MG63 (cell line): ENCODE measurements at places on chromosomes 6 and 20. TPM values are rescaled to one million over a fixed set of nuclear protein-coding genes. Genes with fewer than 3 reads are reported as not detected.

The EPPIN gene
- total RNA-seq = not detected in 2 replicates

The PDCD2 gene
- 187 and 231 TPM in 2 replicates for total RNA-seq

The SENP6 gene
- 40.6 and 69.9 TPM in 2 replicates for total RNA-seq

The CLPSL2 gene
- not detected in 2 replicates for total RNA-seq

The PBOV1 gene
- total RNA-seq = not detected in 2 replicates

The EPB41L1 gene
- total RNA-seq = 11.7 and 22.9 TPM in 2 replicates

The SLC35D3 gene
- total RNA-seq = not detected in 2 replicates

The BEND6 gene
- 0.49 and 0.91 TPM in 2 replicates for total RNA-seq

The GMPR gene
- total RNA-seq = 5.9 and 9.9 TPM in 2 replicates

The PSORS1C2 gene
- not detected in 2 replicates for total RNA-seq

DNA sequence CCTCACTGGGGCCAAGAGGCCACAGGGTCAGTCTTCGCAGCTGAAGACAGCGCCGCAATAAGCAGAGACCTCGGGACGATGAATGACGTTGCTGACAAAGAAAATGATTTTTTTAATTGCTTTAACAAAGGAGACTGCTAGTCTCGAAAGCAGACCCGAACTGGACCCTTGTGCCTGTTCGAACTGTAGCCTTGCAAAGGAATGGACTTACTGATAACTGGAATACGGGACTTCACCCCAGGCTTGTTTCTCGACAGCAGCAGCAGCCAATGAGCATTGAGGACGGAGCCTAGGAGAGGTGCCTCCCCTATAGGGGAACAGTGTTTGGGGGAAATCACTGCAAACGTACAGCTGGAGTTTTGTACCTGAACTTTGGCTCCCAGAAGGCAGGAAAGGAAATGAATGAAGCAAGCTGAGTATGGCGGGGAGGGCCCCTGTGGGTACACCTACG lies 1.3 kb upstream of the TAF4 start:
- DNase-seq = no peak

DNA sequence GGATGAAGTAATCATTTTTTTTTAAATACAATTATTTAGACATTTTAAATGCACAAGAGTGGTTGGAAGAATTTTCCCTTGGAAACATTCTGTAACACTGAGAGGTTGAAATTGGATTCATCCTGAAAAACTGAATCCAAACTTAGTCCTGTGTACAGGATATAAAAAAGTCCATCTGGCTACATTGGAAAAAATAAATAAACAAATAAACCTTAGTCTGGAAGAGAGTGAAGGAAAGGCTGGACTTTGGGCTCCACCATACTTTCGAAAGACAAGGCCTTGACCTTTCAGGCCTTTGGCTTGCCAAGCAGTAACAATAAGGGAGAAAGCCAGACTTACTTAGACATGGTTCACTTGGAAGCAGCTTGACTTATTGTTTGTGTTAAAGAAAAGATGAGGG lies 664.3 kb downstream of the TENT5A start:
- no peak for DNase-seq

GRCh38 chr20:6651561-6651960 lies 115.9 kb upstream of the BMP2 start:
- DNase-seq = no peak

GRCh38 chr20:42923348-42923918 lies 266.3 kb downstream of the PTPRT start:
- DNase-seq = no peak

- DNase-seq = peak; percentile 59
Measured at GRCh38 chr6:5361396-5361795, 100.1 kb downstream of the FARS2 start.

GRCh38 chr20:41006936-41007474 lies 21.6 kb upstream of the TOP1 start:
- no peak for DNase-seq

- DNase-seq = peak; percentile 23
Measured at GRCh38 chr6:117906958-117907600, at the start of gene SLC35F1. Gene SLC35F1, plus strand, starts transcription at chr6:117907264.

DNA sequence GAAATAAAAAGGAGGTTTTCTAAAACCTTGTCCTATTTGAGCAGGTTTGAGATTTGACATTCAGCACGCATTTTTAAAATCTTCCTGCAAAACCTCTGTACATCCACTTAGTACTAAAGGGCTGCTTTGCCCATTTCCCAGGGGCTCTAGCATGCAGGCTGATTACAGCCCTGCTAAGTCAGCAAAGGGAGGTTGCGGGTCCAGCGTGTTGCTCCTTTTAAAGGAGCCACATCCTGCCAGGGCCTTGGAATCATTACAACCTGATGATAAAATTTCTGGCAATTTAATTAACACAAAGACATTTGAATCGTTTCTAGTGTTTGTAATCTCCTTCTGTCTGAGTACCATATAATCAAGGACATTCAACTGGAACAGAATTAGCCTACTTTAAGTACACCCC lies 455.1 kb upstream of the CITED2 start:
- no peak for DNase-seq

- DNase-seq = no peak
Measured at GRCh38 chr20:59575653-59576052, 28.7 kb upstream of the PHACTR3 start.

DNA sequence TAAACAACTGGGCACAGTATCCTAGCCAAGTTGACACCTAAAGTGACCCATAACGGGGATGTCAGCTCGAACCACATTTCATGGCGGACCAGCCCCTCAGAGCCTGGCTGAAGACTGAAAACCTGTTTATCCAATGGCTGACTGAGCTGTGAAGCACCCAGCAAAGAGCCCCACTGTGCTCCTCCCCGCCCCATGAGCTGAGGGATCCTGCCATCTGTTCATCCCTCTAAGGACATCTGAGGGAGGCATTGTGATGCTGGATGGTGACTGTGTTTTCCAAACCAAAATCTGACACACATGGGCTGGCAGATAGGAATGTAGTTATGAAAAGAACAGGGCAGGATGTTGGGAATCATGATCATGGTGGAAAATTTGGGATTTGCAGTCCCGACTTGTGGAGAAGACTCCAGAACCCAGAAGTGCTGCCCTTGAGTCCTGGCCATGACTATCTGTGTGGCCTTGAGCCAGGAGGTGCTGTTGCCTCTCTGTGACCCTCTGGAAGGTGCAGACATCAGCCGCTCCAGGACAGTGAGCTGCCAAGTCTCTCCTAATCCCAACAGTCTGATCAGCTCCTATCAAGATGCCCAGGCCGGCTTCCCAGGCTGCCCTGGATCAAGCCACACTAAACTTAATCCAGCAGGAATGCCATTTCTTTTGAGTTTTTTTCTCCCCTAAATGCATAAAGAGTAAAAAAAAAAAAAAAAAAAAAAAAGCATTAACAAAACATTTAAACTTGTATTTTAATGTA lies 5.7 kb downstream of the EDN3 start:
- no peak for DNase-seq

GRCh38 chr6:3347247-3347646 lies 88.5 kb downstream of the PSMG4 start:
- DNase-seq = no peak

DNA sequence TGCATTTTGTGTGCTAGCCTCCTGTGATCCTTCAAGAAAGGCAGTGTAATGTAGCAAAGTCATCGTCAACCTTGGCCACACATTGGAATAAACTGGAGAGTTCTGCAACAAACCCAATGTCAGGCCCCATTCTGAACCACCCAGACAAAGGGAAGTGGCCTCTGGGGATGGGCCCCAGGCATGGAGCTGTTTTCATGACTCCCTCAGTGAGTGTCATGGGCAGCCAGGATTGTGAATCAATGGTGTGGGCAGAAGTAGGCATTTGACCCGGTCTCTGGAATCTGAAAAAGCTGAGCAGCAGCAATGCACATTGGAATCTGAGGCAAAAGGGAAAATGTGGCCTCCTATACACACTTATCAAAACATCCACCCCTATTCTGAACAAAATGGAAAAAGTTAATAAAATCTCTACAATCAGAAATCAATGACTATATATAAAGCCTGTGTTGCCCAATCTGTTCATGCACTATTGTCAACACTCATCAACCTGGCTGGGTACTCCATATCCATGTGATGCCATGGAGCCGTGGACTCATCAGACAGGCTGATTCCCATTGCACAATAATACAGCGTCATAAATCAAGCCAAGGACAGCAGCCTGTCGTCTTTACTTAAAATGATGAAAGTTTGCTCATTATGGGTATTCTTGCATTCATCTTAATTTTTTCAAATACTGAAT lies 134.9 kb upstream of the STMND1 start:
- DNase-seq = no peak

- DNase-seq = no peak
Measured at GRCh38 chr6:135449246-135449645, 48.3 kb downstream of the AHI1 start.

DNA sequence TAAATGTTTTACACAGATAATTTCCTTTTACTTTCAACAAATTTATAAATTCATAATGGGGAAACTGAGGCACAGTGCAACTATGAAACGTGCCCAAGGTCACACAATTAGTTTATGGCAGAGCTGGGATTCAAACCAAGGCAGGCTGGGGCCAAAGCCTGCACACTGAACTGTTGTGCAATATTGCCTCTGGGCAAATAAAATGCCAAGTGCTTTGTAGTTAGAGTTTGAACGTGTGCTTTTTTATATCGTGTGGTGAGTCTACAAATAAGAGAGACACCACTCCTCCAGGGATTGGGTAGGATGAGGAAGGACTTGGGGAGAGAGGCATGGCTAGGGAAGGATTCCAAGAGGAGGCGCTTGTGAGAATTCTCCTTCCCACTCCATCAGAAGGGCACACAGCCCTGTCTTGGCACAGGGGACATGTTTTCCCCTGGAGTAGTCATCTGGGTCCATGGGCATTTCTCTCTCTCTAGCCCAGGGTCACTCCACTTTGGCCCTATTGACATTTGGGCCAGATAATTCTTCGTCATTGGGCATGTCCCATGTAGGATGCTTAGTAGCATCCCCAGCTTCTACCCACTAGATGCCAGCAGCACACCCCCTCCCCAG lies 2.8 kb upstream of the CDH22 start:
- no peak for DNase-seq

- no peak for DNase-seq
Measured at GRCh38 chr6:9606435-9607134, 808.3 kb downstream of the TFAP2A start.

DNA sequence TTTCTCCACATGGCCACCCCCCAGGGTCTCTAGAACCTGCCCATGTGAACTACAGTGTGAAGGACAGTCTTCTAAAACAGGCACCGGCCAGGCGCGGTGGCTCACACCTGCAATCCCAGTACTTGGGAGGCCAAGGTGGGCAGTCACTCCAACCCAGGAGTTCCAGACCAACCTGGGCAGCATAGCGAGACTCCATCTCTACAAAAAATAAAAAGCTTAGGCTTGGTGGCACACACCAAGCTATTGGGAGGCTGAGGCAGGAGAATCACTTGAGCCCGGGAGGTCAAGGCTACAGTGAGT lies 13.7 kb downstream of the ACSS1 start:
- DNase-seq = no peak

GRCh38 chr6:63635588-63636517 lies at the start of gene PHF3:
Gene PHF3, plus strand, starts transcription at chr6:63635802. Its CDS starts 10,750 bp downstream, at chr6:63646552.
- DNase-seq = peak; percentile 83

- no peak for DNase-seq
Measured at GRCh38 chr6:56699066-56699654, 56.5 kb upstream of the DST start.

GRCh38 chr6:121780325-121781321 lies 345.2 kb downstream of the GJA1 start:
- DNase-seq = peak; percentile 95

- DNase-seq = peak; percentile 25
Measured at GRCh38 chr20:35821807-35822242, 50.0 kb downstream of the PHF20 start.

DNA sequence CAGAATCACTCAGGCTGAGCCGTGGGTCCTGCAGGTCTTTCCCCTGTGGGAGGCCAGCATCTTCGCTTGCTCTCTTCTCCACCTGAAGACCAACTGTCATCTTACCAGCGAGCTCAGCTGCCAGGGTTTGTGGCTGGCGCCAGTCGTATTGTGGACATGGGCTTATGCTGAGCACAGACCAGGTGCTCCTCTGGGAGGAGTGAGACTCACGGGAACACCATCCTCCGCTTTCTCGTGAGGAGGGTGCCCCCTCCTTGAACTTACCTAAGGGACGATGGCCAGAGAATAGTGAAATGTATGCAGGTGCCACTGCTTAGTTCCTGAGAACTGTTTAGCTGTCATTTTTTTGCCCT lies 17.1 kb downstream of the WRNIP1 start:
- no peak for DNase-seq

DNA sequence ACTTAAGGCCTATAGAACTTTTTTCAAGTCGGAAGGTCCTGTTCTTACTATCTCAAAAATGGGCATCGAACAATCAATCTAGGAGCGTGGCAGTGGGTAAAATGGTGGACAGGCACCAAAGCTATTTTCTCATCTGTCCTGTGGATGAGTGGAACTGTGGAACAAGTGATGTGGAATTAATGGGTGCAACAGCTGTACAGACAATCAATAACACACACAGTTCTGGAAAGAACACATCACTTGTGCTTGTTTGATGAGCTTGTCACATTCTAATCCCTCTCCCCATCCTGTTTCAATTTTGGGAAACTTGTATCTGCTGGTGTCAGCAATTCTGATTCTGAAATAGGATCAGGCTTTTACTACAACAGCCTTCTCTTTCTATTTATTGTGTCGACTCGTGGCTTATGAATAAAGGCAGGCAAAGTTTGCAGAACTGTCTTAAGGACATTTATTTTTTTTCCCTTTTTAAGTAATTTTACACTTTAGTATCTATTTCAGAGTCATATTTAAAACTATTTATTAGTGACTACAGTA lies 11.5 kb downstream of the RBM24 start:
- DNase-seq = no peak

DNA sequence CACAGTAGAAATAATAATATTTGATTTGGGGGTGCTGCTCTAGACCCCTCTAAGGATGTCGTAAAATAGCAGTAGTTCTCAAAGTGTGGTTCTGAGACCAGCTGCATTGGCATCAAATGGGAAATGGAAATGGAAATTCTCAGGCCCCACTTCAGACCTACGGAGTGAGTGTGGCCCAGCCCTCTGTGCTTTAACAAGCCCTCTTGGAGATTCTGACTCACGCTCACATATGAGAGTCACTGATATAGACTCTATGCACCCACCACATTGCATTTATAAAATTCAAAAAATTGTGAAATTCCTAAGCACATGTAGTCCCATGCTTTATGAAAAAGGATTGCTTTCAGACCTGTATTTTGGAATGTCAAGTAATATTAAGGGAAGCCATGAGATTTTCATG lies 14.2 kb upstream of the PPP1R16B start:
- DNase-seq = no peak

DNA sequence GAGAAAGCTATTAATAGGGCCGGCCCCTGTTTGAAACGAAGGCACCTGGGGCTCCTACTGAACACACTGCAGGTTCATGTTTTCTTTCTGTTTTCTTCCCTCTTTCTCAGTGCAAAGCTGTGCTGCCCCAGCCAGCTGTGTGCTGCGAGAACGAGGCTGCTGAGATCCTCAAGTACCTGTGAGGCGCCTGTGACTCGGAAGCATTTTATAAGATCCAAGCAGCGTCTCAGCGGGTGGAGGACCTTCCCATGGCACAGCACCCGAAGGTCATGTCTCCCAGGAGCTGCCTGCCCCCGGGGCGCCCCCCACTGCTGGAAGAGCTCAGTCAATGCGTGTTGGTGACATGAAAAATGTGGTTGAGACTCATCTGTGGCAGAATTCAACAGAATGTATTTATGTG lies 66.3 kb downstream of the SMOC2 start:
- DNase-seq = no peak

GRCh38 chr6:46927066-46927465 lies 5.3 kb upstream of the ADGRF5 start:
- DNase-seq = no peak
